ENCODE measurements at places on chromosomes 11 and 22.
A peak's percentile ranks its signal among the peaks of the same experiment; 100 is the strongest.

DNA sequence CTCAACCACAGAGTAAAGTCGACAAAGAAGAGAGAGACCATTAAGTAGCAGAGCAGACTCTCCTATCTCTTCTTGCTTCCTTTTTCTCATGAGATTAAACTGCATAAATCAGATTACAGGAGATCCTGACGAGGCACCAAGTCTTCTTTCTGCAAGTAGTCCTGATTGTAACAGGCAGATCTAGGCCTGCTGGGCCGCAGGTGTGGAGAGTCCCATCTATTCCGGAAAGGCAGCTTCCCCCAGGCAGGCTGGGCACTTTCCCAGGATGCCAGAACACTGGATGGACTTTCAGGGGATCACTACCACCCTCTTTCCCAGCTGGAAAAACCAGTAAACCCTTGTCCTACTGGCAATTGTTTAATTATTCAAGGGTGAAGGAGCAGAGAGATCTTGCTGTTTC is 173.0 kb upstream of the CADM1 start:
- no peak for DNase-seq

DNA sequence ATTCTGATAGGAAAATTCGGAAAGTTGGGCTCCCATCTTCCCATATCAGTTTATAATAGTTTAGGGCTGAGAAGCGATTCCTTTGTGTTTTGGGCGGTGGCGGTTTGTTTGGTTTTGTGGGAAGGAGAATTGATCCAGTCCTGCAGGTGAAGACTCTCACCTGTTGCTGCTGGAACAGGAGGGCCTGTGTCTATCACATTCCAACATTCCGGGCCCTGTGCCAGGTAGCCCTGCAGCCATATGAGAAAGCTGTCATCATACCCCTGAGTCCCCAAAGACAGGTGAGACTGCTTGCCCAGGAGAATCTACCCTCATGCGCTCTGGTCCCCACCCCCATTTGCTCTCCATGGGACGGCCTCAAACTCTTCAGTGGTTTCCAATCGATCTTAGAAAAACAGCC is 62.1 kb downstream of the TRAF6 start:
- no peak for DNase-seq

GRCh38 chr11:58919561-58919960 is 19.7 kb upstream of the GLYATL1 start:
- no peak for DNase-seq

DNA sequence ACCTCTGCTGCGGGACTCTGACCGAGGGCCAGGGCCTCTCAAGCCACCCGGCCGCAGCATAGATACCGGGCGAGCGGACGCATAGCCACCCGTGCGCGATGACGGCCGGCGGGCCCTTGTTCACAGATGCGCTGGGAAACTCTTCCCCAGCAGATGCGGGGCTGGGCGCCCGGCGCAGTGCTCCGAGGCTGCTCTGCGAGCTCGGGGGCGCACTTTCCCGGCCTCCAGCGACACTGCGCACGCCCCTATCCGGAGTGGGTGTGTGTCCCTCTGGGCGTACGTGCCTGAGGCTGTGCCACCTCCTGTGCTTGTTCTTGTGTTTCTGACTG is 104.7 kb upstream of the E2F8 start:
- DNase-seq: no peak

- no peak for DNase-seq
These were observed 74.0 kb downstream of the RCN1 start for GRCh38 chr11:32164836-32165235.

DNA sequence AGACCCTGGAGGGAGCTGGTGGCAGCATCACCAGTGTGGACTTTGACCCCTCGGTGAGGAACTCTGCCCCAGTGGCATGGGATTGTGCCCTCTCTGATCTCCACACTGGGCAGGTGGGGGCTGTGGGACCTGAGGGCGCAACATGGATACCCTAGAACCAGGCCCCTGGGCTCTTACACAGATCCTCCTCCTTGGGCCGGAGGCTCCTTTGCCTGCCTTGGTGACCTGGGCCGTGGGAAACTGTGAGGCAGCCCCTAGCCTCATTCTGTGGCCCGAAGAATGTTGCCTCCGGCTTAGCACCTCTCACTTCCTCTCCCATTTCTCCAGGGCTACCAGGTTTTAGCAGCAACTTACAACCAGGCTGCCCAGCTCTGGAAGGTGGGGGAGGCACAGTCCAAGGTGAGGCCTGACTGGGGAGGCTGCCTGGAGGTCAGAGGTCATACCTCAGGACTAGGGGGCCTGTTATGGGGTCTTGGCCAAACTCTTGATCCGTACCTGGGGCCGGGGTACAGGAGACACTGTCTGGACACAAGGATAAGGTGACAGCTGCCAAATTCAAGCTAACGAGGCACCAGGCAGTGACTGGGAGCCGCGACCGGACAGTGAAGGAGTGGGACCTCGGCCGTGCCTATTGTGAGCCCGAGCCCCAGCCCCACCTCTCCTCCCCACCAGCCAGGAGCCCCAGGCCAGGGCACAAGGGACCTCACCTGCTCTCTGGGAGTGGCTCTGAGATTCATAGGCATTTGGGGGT is 12.2 kb downstream of the ATG16L2 start:
- no peak for DNase-seq

DNA sequence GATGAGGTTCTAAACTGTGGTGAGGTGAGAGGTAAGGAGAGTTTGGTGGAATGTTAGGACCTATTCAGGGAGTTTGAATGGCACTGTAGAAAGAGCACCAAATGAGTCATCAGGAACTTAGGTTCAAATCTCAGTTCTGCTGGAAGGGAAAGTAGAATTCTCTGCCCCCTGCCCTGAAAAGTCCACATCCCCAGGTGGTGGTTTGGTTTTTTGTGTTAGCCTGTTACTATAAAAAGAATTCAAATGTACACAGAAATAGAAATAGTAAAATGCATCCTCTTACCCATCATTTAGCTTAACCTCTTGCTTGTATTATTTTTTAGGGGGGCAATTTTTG is 20.2 kb downstream of the PPFIBP2 start:
- DNase-seq: no peak

- peak; percentile 20 for DNase-seq
These were observed at the start of gene APOL3 for GRCh38 chr22:36160499-36160942. APOL3 (minus strand) TSS chr22:36160755; CDS start chr22:36149055, 11,700 bp downstream.

DNA sequence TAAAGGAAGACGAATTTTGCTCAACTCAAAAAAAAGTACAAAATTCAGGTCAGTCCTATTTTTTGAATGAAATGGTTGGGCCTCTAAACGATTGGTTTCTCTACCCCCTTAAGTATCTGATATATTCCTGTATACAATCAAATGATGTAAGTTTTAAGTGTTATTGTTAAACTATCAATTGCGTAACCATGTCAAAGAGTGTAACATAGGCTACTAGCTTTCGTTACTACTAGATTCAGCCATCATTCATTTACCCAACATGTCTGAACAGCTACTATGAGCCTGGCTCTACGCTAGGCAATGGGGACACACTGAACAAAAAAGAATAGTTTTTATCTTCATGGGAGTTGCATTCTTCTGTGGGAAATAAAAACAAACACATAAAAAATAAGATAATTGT is 3.3 kb downstream of the RAB6A start:
- DNase-seq: no peak

- DNase-seq: no peak
These were observed 149.3 kb downstream of the FBXO7 start for GRCh38 chr22:32623943-32624342.

DNA sequence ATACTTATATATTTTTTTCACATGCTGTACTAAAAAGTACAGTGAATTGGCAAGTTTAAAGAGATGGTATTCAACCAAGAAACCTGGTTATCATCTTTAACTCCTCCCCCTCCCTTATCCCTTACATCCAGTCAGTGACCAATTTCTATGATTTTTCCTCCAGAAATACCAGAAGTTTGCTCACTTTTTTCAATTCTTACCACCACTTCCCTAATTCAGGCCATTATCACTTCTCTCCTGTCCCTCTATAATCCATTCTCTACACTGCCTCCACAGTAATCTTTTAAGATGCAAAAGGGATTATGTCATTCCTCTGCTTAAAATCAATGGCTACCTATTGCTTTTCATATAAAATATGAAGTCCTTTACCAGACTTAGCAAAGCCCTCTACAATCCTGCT is 62.8 kb downstream of the CEP57 start:
- DNase-seq: no peak

GRCh38 chr11:46290598-46291309 is 13.3 kb downstream of the CREB3L1 start:
- DNase-seq: peak; percentile 44

DNA sequence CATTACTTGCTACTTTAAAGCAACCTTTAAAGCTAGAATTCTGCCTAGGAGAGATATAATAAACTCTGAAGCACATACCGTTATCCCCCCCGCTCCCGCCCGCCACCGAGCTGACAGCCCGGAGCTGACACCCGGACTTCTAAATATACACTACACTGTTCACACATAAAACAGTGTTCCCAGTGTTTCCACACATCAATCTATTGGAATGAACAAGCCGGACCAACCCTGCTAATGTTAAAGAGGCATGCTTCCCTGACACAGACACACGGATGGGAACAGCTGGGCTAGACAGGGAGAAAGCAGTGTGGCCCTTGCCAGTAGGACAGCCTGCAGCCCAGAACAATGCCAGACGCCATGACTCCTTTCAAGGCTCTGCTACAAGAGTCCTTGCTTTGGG is 108.4 kb upstream of the CSNK2A3 start:
- no peak for DNase-seq

DNA sequence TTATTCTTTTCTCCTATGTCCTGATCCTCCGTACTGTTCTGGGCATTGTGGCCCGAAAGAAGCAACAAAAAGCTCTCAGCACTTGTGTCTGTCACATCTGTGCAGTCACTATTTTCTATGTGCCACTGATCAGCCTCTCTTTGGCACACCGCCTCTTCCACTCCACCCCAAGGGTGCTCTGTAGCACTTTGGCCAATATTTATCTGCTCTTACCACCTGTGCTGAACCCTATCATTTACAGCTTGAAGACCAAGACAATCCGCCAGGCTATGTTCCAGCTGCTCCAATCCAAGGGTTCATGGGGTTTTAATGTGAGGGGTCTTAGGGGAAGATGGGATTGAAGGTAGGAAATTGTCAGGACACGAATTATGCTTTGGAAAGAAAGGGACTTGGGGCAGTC is 843 bp downstream of the OR51T1 start:
- DNase-seq: no peak

GRCh38 chr11:19547044-19547443 is 165.6 kb upstream of the NAV2 start:
- DNase-seq: no peak

DNA sequence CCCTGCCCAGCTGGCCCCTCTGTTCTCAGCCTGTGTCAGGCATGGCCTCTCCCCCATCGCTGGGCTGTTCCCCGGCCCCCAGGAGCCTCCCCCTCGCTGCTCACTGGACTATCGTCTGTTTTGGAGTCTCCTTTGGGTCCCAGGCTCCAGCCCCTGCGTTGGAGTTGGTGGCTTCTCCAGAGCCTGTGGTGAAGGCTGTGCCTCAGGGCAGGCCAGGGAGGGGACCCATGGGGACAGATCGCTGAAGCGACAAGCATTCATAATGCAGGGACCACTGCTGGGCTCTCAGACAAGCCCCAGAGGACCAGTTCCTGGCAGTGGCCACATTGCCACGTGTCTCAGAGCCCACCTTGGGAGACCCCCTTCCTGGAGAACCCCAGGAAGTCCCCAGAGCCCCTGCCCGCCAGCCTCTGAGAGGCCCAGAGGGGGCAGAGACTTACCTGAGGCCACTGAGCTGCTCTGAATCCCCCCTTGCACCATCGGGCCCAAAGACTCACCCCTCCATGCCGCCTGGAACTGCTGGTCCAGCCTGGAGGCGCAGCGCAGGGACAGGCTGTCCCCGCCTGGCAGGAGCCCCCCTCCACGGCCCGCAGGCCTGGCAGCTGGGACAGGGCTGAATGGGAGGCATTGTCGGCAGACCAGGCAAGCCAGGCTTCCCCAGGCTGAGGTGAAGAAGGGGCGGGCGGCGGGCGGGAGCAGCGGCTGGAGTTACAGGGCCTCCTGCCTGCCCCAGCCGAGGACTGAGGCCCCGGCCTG is at the start of gene CHADL:
Gene CHADL, minus strand, starts transcription at position 555 of the 756 bp plus-strand sequence. Its CDS starts 50 bp downstream, at position 505.
- no peak for DNase-seq

DNA sequence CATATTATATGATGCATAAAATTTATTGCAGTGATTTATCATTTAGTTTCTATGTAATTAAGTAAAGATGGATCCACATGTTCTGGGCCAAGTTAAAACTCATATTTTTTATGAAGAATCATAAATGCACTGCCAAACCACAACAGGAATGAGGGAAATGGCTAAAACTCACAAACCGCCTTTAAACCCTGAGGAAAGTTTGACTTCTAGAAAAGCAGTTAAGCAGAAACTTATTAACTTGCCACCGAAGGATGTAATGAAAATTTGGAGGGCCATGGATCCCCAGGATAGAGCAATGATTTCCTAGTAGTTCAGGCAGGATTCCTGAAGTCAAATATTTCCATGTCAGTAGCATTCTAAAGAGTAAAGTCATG is 218.3 kb upstream of the CTSC start:
- DNase-seq: no peak

- DNase-seq: no peak
These were observed 84.9 kb downstream of the C11orf91 start for GRCh38 chr11:33615751-33616150.

DNA sequence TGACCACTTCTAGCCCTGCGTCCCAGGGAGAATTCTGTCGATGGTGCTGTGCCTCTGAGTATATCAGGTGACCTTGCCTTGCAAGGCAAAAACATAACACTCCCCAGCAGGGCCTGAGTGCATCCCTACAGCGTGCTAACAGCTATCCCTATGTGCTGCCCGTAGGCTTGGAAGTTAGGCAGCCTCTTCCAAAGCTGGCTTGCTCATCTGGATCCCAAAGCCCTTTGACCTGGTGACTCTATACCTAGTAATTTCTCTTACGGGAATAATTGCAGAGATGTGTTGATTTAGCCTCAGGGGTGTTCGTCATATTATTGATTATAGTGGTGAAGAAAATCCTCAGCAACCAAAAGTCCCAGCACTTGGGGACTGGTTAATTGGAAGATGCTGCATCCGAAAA is 32.6 kb upstream of the CRYBB3 start:
- DNase-seq: no peak

DNA sequence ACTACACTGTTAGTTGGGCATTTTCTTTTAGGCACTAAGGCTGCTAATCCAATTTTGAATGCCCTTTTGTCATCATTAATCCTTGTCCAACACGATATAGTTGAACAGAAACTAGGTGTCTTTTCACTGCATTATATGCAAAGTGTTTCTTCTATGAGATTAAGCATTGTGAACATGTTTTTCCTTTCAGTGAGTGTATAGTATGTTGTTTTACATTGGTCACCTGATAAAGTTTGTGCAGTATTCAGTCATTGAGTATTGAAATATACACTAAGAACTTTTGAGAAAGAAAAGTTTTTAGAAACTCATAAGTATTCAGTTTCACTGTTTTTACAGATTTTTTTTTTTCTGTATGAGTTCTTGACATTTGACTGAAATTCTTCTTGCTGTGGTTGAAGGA is 59.0 kb downstream of the ZC3H12C start:
- DNase-seq: no peak

- DNase-seq: no peak
These were observed 56.0 kb upstream of the LINC01488 start for GRCh38 chr11:69425444-69425843.

GRCh38 chr11:12359761-12360160 is 17.6 kb upstream of the PARVA start:
- no peak for DNase-seq

GRCh38 chr11:64132191-64132771 is 33.6 kb downstream of the MACROD1 start:
- no peak for DNase-seq

Measured in suppressor macrophage (primary cell).